ENCODE measurements at places on chromosomes 1 and 21.

DNA sequence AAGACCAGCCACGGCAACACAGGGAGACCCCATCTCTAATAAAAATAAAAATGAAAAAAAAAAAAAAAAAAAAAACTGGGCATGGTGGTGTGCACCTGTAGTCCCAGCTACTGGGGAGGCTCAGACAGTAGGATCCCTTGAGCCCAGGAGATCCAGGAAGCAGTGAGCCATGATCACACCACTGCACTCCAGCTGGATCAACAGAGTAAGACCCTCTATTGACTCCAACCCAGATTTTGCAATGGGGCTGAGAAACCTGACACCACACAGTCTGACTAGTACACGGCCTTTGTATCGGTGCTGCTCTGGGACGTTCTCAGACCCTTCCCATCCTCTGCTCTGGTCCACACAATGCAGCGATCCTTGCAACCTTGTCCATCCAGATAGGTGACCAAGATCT is 31.8 kb downstream of the SPATA21 start:
- no peak for DNase-seq

DNA sequence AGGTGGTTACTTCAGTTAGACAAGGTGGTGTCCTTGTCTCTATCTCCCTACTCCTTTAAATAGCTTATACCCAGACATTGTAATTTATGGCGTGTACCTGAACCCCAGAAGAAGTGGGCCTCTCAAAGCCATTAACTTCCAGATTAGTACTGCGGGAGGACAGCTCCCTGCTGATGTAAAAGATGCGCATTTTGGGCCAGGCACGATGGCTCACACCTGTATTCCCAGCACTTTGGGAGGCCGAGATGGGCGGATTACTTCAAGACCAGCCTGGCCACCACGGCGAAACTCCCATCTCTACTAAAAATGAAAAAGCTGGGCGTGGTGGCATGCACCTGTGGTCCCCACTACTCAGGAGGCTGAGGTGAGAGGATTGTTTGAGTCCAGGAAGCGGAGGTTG is 15.0 kb upstream of the PLEKHM2 start:
- no peak for DNase-seq

DNA sequence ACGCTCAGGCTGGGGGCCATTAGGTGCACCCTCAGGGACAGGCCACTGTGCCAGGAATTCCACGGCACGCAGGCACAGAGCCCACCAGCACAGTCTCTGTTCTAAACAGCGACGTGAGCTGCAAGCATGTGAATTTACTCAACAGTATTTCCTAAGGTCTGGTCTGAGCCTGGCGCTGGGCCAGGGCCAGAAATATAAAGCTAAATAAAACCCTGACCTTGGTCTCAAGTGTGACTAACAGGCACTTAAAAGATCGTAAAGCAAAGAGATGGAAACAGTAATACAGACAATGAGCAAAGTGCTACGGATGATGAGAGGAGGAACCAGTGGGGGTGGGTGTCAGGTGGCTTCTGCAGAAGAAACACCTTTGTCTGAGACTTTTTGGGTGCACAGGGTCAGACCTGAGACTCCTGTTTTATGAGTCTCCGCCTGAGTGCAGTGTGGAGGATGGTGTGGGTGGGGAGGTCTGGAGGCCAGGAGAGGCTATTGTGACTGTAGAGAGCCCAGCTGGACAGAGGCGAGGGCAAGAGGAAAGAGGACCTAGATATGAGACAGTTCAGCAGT is 53.4 kb upstream of the EDN2 start:
- no peak for DNase-seq

- no peak for DNase-seq
Observed at GRCh38 chr21:44762221-44763049, 39.2 kb downstream of the UBE2G2 start.

GRCh38 chr1:226654046-226654667 is 84.9 kb downstream of the ITPKB start:
- DNase-seq = peak; percentile 49

DNA sequence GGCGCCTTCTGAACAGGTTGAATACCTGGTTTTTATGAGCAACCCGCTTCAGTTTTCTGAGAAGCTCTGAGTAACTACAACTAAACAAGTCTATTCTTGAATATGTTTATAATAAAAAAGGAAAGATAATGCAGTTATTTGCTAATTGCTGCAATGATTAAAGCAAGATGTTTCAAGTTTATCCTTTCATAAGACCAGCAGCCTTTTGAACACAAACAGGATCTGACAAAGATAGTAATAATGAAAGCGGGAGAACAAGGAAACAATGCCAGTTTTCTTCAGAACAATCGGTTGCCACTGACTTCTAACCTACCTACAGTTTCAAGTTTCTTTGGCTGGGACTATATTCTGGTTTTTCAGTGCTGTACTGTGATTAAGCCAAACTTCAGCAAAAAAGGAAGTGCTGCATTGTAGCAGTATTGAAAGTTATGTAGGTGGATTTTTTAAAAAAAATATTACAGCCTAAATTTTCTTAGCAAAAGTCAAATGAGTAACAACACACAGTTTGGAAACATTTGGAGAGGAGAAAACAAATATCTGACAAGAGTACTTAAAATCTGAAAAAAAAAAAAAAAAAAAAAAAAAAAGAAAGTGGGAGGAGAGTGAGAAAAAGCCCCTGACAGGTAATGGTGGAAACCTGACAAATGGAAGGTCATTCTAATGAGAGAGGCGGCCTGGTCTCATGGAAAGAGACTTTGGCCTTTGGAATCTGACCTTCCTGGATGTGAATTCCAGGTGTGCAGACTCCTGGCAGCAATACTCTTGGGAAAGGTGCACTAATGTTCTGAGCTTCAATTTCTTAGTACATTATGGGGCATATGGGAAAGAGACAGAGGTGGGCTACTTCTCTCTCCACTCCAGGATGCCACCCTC is 11.4 kb downstream of the KCNJ15 start:
- DNase-seq = no peak

- no peak for DNase-seq
Observed at GRCh38 chr1:208717525-208717924, 473.3 kb upstream of the PLXNA2 start.

DNA sequence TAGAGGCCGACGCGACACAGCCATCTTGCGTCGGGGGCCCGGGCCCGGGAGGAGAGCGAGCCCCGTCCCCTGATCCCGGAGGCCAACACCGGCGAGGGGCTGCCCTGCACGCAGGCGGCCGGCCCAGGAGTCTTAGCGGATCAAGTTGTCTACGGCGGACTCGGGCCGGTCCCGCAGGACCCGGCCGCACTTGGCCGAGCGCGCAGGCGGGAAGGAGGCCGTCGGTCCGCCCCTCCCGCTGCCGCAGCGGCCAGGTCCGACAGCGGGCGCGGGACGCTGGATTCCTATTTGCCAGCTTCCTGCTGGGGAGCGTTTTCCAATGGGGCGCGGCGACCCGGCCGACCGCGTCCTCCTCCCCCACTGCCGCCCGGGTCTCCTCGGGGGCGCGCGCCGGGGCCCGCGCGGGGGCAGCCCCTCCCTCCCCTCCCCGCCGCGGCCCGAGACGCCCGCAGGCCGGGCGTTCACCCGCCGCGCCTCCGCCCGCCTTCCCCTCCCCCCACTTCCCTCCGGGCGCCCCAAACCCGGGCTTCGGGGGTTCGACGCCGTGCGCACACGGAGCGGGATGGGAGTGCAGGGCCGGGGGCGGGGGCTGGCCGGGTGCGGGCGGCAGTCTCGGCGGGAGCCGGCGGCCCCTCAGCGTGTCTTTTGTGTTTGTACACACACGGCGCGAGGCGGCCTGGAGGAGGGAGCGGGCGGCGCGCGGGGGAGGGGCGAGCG is 517 bp upstream of the H3-3A start:
- DNase-seq = no peak

DNA sequence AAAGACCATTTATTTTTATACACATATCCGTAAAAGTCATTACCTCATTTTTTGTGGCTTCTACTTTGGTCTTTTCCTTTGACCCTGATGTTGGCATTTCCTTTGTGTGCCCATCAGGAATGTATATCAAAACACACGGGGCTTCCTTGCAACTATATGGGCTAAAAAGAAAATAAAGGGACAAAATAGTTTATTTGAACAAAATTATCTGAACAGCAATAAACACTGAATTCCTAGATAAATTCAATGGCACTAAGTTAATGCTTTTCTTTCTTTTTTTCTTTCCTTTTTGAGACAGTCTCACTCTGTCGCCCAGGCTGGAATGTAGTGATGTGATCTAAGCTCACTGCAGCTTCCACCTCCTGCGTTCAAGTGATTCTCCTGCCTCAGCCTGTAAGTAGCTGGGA is 45.2 kb downstream of the EPRS1 start:
- no peak for DNase-seq

- no peak for DNase-seq
Observed at GRCh38 chr1:2232255-2232915, 4.3 kb downstream of the SKI start.
